ENCODE measurements at places on chromosomes 3 and 15. TPM values are rescaled to one million over a fixed set of nuclear protein-coding genes. Genes with fewer than 3 reads are reported as not detected.

The ITGA11 gene
- total RNA-seq: 6.2 TPM

The PCSK6 gene
- total RNA-seq: 8.4 TPM

The PAK6 gene
- total RNA-seq: 17.7 TPM

The CCDC80 gene
- 4.7 TPM for total RNA-seq

The SUSD5 gene
- total RNA-seq: 1.4 TPM

The SMCO1 gene
- not detected for total RNA-seq

The UCN2 gene
- total RNA-seq: 39.1 TPM

The DPPA2 gene
- total RNA-seq: not detected

The MAPKAPK3 gene
- total RNA-seq: 66.2 TPM

The DLL4 gene
- 0.82 TPM for total RNA-seq

The SERF2 gene
- 942 TPM for total RNA-seq

The STAC gene
- 17.5 TPM for total RNA-seq

The PDIA5 gene
- 18.8 TPM for total RNA-seq

The CPN2 gene
- not detected for total RNA-seq

The ST3GAL6 gene
- 2.1 TPM for total RNA-seq

The SCN11A gene
- 0.27 TPM for total RNA-seq

The CD96 gene
- not detected for total RNA-seq

The B2M gene
- total RNA-seq: 956 TPM

The BDH1 gene
- 14.1 TPM for total RNA-seq

The TMEM212 gene
- not detected for total RNA-seq

The BNC1 gene
- 25.4 TPM for total RNA-seq

The TJP1 gene
- 148 TPM for total RNA-seq

The STRC gene
- 0.21 TPM for total RNA-seq

The SMARCC1 gene
- total RNA-seq: 94.0 TPM

The CMTM7 gene
- 48.0 TPM for total RNA-seq

All from kidney epithelial cell (primary cell).